Uterine smooth muscle cell (primary cell): ENCODE measurements at places on chromosomes 16 and 17. TPM values are rescaled to one million over a fixed set of nuclear protein-coding genes. Genes with fewer than 3 reads are reported as not detected.

CCDC92B gene
- not detected in 2 replicates for total RNA-seq

SLC26A11 gene
- total RNA-seq, result 7.0 and 13.5 TPM in 2 replicates

OR2C1 gene
- total RNA-seq, result 0.25 TPM in 1 of 2 replicates, not detected in the other

USH1G gene
- under 0.01 TPM in 1 of 2 replicates, not detected in the other for total RNA-seq

EPX gene
- not detected in 2 replicates for total RNA-seq

C17orf100 gene
- 0.44 and 0.75 TPM in 2 replicates for total RNA-seq

NTN3 gene
- total RNA-seq, result 0.89 and 2.4 TPM in 2 replicates

ABCA10 gene
- total RNA-seq, result 0.44 and 1.00 TPM in 2 replicates

KCNAB3 gene
- total RNA-seq, result 0.75 and 1.00 TPM in 2 replicates

CASKIN1 gene
- total RNA-seq, result 0.12 and 0.33 TPM in 2 replicates

AOC3 gene
- total RNA-seq, result 0.11 and 0.12 TPM in 2 replicates

HBA1 gene
- total RNA-seq, result not detected in 2 replicates

ABCC1 gene
- total RNA-seq, result 32.4 and 40.7 TPM in 2 replicates

KRTAP9-4 gene
- not detected in 2 replicates for total RNA-seq

AGRP gene
- total RNA-seq, result not detected in 2 replicates

ADAP2 gene
- total RNA-seq, result 1.1 and 3.0 TPM in 2 replicates

SULT1A2 gene
- under 0.01 TPM in 1 of 2 replicates, not detected in the other for total RNA-seq
